HFF-Myc (cell line): ENCODE measurements at places on chromosomes 13 and 19.

DNA sequence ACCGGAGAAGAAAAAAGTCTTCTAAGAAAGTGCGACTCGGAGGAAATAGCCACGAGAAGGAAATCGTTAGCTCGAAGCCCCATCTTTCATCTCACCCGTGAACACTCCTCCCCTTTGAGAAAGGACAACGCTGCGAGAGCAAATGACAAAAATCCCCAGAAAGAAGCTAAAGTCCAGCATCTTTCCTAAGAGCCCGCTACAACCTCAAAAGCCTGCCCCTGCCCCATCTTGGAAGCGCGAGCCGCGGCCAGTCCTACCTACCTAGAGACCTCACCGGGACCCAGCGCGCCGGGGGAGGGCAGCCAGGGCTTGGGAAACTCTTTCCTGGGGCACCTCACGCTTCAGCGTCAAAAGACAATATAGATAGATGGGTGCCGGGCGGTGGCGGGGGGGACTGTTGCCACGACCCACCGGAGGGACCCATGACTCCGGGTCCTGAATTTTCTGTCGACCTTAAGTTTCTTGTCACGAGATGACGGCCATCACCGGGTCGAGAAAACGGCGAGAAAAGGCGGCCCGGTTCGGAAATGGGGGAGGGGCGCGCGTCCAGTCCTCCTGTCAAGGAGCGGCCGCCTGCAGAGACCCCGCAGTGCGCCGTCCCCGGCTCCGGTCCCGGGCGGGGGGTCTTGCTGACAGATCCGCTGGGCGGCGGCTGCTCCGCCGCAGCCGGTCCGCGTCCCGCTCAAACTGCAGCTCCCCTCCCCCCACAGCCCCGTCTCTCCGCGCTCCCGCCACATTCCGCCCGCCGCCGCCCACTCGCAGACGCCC, 65.9 kb downstream of the KCNRG start:
- no peak for DNase-seq

- DNase-seq = no peak
These were observed 4.1 kb upstream of the CD79A start for GRCh38 chr19:41872775-41873647.

GRCh38 chr19:54952591-54953344, 5.4 kb upstream of the NLRP7 start:
- no peak for DNase-seq

DNA sequence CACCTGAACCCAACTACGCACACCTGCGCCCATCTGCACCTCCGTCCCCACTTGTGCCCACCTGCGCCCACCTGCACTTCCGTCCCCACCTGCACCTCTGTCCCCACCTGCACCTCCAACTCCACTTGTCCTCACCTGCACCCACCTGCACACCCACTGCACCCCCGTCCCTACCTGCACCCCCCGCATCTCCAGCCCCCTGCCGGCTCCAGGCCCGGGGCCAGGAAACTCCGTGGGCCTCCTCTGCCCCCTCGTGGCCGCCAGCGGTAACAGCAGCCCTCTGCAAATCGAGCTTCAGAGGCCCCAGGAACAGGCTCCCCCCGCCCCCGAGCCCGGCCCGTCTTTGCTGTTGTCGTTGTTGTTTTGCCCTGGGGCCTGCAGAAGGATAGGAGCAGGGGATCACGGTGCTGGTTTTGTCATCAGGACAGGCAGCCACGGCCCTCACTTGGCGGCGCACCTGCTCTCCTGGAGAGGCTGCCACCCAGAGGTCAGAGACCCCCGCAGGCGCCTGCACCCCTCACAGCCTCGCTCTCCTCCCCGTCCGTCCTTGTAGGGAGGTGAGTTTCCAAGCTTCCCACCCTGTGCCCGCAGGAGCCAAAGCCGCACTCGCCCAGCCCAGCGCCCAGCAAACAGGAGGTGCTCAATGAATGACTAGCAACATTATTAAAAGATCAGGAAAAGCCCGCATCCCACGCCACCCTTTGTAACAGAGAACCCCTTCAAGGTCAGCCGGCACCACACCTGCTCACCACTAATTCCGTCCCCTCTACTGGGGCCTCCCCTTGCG, 65.4 kb downstream of the GNG7 start:
- no peak for DNase-seq

DNA sequence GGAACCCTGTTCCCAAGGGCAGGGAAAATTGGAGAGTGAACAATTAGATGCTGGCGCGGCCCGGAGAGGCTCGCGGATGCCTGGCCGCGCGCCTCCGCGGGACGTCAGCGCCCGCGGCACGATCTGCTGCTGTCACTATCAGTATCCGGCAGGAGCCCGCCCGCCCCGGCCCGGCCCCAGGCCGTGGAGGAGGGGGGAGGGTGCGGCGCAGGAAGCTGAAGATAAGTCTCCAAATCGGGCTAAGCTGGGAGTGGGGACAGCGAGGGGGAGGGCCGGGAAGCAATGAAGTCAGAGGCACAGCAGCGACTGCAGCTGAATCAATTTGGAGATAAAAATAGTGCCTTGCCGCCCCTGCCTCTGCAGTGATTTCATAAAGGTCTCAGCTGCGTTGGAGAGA, 441.5 kb upstream of the KLF12 start:
- DNase-seq = no peak

- peak; percentile 58 for DNase-seq
These were observed 15.7 kb downstream of the GARRE1 start for GRCh38 chr19:34269968-34270621.

GRCh38 chr13:25455146-25455545, 83.4 kb downstream of the ATP8A2 start:
- no peak for DNase-seq
